ENCODE measurements at places on chromosomes 6 and 20.
A peak's percentile ranks its signal among the peaks of the same experiment; 100 is the strongest.

DNA sequence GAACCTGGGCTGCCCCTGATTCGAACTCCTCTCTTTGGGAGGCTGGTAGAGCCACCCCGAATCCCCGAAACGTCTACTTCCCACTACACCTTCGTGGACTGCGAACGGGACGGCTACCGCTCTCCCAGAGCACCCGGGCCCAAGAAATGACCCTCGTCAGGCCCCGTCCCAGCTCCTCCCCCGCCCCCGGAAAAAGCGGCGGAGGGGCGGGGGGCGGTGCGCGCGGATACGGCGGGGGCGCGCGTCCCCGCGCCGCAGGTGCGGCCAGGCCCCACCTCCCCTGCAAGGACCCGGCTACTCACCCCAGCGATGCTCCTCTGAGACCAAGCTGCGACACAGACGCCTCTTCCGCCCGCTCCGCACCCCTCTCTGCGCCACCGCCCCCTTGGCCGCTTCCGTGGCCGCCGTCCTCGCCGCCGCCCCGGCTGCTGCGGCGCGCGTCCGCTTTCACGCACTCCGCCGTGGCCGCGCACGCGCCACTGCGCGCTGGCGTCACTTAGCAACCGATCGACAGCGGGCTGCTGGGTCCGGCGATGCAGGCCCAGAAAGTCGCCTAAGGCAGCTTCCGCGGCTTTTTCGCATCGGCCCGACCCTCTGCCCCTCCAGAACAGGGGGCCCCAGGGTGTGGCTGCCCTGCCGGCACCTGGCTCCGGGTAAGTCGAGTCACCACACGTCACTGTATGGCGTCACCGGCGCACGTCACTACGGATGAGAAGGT is at the start of gene BTBD9:
Gene BTBD9, minus strand, starts transcription at position 432 of the 718 bp plus-strand sequence.
- DNase-seq = peak; percentile 42

DNA sequence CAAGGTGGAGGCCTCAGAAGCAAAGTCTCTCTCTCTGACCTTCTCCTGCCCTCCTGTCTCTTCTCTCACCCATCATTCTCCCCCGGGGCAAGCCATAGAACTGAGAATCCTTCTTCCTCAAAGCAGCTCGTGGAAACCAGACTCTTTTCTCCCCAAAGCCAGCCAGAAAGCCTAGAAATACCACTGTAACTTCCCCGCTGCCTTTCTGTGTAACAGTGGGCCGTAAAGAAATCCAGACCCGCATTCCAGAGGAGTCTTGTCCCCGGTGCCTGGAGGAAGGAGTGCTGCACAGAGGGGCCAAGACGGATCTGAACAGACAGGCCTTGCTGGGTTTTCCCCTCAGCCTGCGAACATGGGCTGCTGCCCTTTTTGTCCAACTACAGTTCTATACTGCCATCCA is 977 bp upstream of the SLC22A2 start:
- DNase-seq = no peak

DNA sequence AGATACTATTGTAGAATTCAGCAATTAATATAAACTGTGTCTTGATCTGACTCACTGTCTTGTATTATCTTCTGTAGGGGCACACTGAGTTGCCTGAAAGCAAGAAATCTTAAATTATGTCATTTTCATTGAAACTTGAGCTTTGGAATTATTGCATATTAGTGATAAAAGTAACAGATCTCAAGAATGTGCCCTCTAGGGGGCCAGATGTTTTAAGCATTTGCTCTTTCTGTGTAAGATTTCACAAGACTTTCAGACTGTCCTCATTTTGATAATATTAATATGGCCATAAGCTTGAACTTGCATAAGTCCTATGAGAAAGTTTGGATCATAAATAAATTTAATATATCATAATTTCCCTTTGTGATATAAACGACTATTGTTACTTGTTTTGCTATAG is 55.5 kb upstream of the MYO6 start:
- no peak for DNase-seq

DNA sequence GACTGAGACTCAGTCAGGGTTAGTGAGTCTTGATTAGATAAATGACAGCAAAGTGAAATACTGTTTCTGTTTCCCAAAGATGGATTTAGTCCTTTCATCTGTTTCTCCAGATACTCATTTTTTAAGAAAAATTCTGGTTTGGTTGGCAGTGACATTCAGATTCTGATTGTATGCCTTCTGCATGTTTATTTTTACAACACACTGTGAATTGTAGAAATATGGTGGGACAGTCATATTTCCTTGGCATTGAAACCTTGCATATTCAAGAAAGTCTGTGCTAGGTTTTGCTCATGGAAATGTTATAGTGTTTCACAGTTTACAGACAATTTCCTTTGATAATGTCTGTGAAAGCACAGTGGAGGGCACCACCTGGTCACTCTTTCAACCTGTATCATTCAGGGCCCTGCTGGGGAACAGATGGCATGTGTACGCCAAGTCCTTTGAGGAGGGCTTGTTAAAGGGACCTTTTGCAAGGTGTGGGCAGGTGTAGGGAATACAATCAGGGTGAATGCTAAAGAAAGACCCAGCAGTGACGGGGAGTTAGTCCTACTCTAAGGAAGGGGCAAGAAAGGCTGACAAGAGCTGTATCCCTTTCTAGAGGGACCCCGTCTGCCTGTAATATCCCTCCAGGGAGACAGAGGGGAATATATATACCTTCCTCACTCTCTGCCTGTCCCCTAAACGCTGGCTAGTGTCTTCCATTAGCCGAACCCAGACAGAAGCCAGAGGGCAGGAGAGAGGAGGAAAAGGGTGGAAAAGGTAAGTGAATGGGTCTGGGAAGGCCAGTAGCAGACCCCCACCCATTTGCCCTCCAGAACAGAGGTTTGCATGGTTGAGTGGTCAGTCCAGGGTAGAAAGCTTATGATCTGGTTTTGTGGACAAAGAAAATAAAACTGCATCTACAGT is 10.2 kb downstream of the PLCB4 start:
- no peak for DNase-seq

- no peak for DNase-seq
Measured at GRCh38 chr20:4808872-4809271, 87.2 kb downstream of the PRND start.

GRCh38 chr6:166179704-166180103 is 12.1 kb upstream of the TBXT start:
- DNase-seq = no peak

- DNase-seq = no peak
Measured at GRCh38 chr20:35293303-35294292, 1.4 kb upstream of the FAM83C start.

- DNase-seq = no peak
Measured at GRCh38 chr6:105215506-105215905, 35.7 kb upstream of the POPDC3 start.

DNA sequence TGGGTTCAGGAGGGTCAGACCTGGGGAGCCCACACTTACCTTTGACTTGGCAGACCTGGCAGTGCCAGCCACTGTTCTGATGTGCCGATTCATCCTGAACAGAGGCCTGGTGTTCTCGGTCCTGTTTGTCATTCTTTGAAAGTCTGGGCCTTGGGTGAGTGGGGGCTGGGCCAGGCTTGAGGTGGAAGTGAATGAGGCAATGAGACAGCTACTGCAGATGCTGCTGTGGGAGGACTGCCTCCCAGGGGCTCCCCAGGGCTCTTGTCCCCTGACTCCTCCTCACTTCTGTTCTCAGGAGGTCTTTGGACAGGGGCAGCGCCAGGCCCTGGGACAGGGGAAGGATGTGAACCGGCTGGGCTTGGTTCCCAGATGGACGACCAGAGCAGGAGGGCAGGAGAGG is 5.6 kb upstream of the TREML4 start:
- DNase-seq = no peak

DNA sequence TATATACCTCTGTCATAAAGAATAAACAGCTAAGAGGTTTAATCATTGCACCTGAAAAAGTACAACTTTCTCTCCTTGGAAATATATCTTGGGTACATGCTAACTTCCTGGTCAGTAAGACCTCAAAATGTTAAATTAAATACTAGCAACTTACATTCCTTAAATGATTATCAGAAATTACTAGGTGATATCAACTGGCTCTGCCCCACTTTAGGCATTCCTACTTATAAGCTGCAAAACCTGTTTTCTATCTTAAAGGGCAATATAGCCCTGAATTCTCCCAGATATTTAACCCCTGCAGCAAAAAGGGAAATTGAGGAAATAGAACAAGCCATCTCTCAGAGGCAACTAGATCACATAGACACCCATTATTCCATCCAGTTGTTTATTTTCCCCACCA is 20.8 kb downstream of the HLA-DPA1 start:
- no peak for DNase-seq

GRCh38 chr6:132734694-132735236 is 20.9 kb upstream of the VNN1 start:
- DNase-seq = no peak

DNA sequence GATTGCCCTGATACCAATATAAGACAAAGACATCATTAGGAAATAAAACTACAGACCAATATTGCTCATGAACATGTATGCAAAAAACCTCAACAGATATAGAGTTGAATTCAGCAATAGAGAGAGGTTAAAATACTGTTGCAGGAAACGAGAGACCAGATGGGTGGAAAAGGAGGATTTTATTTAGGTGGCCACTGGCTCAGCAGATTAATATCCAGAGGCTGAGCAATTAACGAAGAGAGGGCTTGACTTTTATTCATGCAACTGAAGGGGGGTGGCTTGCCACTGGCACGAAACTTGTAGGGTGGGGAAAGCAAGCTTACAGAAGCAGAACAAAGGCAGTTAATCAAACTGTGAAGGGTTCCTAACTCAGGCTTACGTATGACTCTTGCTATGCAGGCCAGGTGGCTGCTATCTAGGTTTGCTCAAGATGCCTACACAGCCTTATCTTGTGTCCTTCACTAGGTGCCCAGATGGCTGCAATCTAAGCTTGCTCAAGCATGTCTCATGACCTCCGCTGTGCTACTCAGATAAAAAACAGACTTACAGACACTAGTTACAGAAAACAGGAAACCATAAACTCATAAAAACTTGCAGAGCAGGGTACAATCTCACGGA is 126.4 kb downstream of the MMUT start:
- DNase-seq = no peak

DNA sequence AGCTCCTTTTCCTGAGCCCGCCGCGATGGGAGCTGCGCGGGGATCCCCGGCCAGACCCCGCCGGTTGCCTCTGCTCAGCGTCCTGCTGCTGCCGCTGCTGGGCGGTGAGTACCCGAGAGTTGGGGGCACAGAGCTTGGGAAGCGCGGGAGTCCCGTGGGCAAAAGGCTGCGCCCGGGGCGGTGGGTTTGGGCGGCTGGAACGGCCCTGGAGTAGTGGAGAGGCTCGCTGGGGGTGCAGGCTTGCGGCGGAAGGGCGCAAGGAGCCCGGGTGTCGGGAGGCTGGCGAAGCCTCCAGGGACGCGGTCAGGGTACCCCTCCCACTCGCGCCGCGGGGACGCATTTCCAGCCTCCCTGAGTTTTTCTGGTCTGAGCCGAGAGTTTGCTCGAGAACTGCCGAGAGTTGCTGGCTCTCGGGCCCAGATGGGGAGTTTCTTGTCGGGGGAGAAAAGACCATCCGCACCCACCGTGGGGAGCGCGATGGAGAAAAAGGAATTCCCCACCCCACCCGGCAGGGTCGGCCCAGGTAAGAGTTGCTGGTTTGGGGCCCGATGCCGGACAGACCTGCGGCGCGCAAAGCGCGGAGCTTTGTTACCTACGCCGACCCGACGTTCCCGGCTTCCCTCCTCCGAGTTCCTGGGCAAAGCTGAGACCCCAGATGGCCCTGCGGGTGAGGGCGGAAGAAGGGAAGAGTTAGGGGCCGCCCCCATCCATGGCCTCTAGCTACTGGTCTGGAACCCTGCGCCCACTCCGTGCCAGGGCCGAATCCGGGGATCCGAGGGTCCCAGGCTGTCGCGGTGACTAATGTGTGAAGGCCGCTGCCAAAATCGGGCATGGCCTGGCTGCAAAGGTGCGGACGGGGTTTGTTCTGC is 584 bp downstream of the PTK7 start:
- DNase-seq = no peak

GRCh38 chr20:22106308-22106938 is 401.0 kb downstream of the PAX1 start:
- DNase-seq = peak; percentile 45

DNA sequence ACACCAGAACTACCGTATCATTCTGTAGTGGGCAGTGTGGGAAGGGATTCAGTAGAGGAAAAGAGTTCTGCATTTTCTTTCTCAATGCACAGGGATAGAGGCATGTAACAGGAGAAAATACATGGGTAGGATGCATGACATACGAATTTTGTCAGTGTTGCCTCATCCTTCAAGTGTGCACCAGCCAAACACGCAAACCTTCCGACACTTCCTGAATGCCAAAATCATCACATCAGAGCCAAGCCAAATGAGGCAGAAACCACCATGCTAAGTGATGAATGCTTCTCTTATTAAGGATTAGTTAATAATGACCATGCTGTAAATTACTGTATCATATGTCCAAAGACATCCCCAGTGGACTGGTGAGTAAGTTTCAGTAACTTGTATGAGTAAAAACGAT is 27.3 kb downstream of the RAMACL start:
- no peak for DNase-seq

GRCh38 chr6:39347206-39347605 is 24.7 kb upstream of the KCNK16 start:
- no peak for DNase-seq

DNA sequence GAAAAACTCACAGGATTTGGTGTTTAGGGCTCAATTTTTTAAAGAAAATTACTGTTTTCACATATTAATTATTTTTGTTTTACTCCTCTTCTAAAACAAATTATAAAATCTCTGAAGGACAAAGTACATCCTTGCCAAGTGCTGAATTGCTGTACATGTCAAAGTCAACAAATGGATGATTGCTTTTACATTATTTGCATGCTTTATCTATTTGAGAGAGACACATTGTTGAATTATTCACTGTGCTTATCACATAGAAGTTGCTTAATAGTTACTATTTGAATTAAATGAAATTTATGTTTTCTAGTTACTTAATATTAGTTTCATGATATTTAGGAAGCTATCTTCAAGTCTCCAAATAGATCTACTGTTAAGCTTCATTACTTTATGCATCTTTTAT is 318.6 kb upstream of the PTCHD4 start:
- DNase-seq = no peak

GRCh38 chr20:7347409-7347808 is 579.9 kb downstream of the BMP2 start:
- DNase-seq = no peak

DNA sequence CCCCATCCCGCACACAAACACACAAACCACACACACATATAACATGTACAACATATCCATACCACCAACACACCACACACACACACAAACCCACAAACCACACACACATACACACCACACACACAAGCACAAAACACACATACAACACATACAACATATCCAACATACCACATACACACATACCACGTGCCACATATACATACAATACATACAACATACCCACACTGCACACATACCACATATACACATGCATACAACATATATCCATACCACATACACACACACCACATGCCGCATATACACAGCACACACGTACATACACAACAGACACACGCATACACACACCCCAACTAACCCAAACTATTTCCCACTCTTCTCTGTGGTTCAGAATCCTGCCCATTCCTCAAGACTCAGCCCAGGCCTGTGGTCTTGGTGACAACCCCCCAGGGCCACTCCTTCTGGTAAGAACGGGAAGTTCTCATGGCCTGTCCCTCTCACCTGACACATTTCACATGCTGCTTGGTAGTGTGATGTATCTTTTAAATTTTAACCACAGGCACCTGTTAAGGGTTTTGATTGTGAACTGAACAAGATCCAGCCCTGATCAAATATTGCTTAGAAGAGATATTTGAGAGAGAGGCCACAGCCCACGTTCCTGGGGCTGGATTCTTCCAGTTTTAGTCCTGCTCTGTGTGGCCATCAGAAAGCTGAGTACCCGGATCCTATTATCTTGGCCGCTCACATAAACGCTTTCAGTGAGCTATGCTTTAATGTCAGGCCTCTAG is 55.9 kb upstream of the KCNK16 start:
- DNase-seq = no peak

- DNase-seq = no peak
Measured at GRCh38 chr6:98578016-98578415, 256.4 kb upstream of the POU3F2 start.

All from SHP77 treated with DMSO at 0.1 percent for 48 hours (cell line).